Lower leg skin (tissue), 4 donors: ENCODE measurements at places on chromosomes 5 and 9.
A peak's percentile ranks its signal among the peaks of the same experiment; 100 is the strongest.

- no peak for DNase-seq
Measured at GRCh38 chr5:144594919-144595318, 424.2 kb downstream of the KCTD16 start.

DNA sequence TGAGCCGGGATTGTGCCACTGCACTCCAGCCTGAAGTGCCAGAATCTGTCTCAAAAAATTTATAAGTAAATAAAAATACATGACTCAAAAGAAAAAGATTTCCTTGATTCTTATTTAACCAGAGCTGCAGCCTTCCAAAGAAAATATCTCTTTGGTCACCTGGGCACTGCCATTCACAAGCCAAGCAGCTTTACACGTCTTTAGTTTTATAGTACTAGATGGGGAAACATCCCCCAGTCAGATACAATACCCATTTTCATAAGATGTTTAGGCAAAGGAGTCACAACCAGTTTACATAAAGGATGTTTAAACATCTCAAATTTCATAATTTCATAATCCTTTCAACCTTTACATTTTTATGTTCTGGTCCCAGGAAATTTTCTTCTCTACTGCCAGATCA, 13.7 kb upstream of the OXCT1 start:
- DNase-seq = no peak

GRCh38 chr5:34599471-34600117, 56.5 kb upstream of the RAI14 start:
- DNase-seq = no peak

GRCh38 chr9:133115604-133116345, 5.3 kb downstream of the RALGDS start:
- DNase-seq = no peak

DNA sequence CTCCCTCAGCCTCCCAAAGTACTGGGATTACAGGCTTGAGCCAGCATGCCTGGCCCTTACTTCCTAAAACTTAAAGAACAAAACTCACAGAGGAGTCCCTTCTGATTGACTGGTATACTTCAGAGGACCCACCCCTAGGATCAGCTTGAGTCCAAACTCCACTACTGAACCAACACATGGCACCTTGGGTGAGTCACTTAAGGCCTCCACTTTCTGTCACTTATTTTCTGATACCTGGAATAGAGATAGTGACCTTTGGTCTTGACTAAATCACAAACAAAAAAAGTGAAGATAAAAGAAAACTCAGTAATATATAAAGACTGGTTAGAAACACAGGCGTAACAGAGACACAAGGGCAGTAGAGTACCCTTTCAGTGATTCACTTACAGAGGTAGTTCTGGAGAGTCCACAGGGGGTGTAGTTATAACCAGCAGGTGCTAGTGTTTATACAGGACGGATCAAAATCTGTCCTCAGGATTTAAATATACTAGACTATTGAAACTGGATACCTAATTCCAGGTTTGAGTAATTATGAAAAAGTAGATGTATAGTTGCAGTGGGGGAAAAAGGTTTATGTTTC, 274.3 kb upstream of the ANKRD55 start:
- DNase-seq = no peak

- no peak for DNase-seq
Measured at GRCh38 chr5:124642151-124642550, 104.3 kb downstream of the ZNF608 start.

- DNase-seq = peak; percentile 39
Measured at GRCh38 chr9:76373173-76373783, 20.9 kb downstream of the RFK start.

GRCh38 chr5:102961671-102962070, 158.3 kb downstream of the GIN1 start:
- no peak for DNase-seq
